Smooth muscle cell of the umbilical artery (primary cell): ENCODE measurements at places on chromosomes 13 and 19. TPM values are rescaled to one million over a fixed set of nuclear protein-coding genes. Genes with fewer than 3 reads are reported as not detected.

Gene PRTN3
- total RNA-seq, result not detected in 2 replicates

Gene SELENOV
- not detected in 2 replicates for total RNA-seq

Gene LILRA2
- total RNA-seq, result not detected in 2 replicates

Gene MYO1F
- under 0.01 and 0.05 TPM in 2 replicates for total RNA-seq

Gene NLRP7
- not detected in 2 replicates for total RNA-seq

Gene LYL1
- 3.8 and 5.0 TPM in 2 replicates for total RNA-seq
